ENCODE measurements at places on chromosomes 7 and 10.

DNA sequence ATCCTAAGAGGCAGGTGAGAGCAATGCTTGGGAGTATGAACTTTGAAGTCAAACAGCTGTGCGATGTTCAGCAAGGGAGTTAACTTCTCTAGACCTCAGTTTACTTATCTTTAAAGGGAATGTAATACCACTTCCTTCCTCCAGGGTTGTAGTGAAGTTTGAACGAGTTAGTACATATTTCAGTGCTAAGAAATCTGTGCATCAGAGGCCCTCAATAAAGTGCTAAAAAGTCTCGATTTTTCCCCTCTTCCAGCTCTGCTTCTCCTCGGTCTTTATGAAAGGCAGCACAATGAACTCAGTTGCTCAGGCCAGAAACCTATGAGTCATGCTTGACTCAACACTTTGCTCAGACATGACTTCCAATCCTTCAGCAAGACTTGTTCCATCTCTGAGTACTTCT lies 418.9 kb downstream of the MDFIC start:
- no peak for DNase-seq

DNA sequence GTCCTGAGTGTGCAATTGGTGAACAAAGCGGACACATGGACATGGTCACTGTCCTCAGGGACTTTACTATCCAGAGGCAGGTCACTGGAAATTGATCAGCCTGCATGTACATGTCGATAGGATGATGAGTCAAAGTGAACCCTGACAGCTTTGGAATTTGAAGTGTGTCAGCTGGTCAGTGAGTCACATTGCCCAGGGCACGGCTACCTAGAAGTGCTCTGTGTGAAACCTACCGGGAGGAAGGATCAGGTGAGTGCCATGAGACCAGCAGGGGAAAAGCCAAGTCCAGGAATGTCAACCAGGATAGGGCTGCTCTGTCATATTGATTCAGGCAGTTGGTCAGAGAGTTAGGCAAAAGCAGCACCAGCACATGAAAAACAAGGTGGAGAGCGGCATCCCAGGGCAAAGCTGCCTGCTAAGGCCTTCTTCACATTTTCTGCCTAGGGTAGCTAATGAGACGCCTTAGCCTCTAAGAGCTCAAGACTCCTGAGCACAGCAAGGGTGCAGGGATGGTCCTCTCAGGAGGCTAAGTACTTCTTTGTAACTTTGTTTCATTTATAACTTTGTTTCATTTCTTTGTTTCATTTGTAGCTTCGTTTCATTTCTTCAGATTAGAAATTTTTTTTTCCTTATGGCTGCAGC lies 19.4 kb upstream of the PDCD4 start:
- DNase-seq: no peak

DNA sequence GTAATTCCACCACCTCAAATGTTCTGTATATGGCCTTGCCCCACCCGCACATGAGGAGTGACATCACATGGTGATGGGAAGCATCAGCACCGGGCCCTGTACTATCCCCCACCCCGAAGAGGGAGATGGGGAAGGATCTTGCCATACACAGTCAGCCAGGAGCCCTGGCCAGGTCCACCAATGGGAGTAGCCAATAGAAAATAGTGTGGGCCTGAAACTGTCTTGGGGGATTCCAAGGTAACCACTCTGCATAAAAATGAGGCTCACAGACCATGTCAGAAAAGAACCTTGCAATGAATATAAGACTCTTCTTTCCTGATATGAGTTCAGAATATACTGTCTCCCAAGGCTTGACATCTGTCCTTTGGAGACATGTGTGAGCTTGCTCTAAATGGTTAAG lies 51.1 kb downstream of the ADRB1 start:
- DNase-seq: no peak

DNA sequence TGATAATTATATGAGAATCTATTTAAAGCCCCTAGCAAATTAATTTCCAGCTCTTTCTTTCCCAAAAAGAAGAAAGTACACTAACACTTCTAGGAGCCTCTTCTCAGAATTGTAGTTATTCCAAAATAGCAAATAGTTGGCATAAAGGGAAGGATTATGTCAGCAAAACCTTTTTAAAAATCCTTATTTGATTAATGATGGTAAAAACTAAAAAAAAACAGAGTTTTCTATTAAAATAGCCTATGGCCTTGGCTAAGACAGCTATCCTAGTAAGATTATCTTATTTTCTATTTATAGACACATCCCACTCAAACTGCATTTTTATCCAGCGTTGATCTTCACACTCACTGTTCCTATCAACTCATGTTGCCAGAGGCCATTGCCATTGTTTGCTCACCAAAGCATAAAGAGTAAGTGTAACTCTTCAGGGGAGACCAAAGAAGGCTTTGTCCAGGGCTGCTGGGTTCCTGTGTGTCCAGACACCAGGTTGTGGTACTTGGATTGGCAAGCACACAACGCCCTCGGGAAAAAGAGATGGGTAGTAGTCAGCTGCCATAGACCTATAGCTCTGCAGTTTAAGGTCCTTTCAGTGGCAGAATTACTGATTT lies 31.5 kb downstream of the ACTA2 start:
- DNase-seq: no peak

GRCh38 chr10:118209215-118209614 lies 132.9 kb downstream of the FAM204A start:
- DNase-seq: no peak

GRCh38 chr7:74038194-74038961 lies 10.4 kb downstream of the ELN start:
- no peak for DNase-seq

- no peak for DNase-seq
Observed at GRCh38 chr10:62634576-62634975, 169.9 kb upstream of the ADO start.

DNA sequence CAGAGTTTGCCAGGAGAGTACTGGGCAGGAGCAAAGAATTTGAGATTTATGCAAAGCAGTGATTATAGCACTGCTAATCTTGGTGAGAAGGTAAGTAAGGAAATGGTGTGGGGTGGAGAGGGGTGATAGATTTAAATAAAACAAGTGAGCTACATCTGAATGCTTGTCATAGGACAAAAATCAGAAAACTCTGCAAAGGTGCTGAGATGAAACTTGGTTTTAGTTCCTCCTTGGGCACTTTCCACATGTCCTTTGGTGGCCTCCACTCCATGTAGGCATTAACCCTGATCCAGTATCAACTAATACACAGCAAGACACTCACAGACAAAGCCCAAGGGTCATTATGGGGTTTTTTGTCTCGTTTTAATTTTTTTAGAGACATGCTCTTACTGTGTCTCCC lies 25.7 kb upstream of the FAM107B start:
- no peak for DNase-seq

GRCh38 chr7:150356265-150356897 lies 12.2 kb upstream of the REPIN1 start:
- no peak for DNase-seq

DNA sequence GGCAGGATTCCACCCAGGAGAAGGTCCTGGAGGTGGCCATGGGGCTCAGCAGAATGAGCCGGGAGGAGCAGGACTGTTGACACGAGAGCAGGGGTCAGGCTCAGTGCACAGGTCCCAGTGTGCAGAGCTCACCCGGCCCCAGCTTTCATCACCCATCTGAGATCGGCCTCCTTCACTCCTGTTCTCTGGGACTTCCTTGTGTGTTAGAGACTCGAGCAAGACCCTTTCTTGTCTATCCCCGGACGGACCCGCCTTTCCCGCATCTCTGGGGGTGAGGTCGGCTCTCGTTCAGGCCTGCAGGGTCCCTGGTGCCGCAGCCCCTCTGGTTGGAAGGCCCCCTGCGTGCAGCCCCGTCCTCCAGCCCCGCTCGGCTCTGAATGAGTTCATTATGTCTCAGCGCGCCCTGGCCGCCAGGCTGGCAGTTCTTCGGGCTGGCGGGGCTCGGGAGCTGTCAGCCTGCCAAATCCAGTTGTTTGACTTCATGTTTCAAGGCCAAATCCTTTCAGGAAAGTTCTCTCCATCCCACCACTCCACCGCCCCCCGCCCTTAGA lies 127.9 kb downstream of the LHPP start:
- no peak for DNase-seq

DNA sequence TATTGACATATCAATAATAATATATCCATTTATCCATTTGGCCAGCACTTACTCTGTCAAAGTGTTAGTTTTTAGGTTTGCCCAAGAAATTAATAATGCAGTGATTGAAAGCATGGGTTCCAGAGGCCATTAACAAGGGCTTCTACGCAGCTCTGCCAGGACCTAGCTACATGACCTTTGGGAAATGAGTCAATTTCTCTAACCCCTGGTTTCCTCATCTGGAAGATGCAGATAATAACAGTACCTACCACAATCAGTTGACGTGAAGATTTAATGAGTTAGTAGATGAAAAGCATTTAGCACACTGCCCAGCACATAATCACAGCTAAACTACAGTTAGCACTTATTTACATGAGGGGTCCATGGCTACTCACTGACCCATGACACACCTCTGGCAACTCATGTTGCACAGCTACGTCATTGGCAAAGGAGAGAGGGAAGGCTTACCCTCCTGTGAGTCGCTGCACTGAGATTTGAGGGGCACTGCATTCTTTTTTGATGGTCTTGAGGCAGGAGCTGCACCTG lies 263.7 kb downstream of the PLXNA4 start:
- no peak for DNase-seq

Data from NCI-H2081 treated with DMSO at 0.1 percent for 48 hours (cell line).